Activated CD8-positive, alpha-beta memory T cell treated with anti-CD3 and anti-CD28 coated beads for 4 hours (primary cell): ENCODE measurements at places on chromosomes 4 and X.

- DNase-seq = no peak
Measured at GRCh38 chr4:68180849-68181526, 51.3 kb upstream of the TMPRSS11F start.

DNA sequence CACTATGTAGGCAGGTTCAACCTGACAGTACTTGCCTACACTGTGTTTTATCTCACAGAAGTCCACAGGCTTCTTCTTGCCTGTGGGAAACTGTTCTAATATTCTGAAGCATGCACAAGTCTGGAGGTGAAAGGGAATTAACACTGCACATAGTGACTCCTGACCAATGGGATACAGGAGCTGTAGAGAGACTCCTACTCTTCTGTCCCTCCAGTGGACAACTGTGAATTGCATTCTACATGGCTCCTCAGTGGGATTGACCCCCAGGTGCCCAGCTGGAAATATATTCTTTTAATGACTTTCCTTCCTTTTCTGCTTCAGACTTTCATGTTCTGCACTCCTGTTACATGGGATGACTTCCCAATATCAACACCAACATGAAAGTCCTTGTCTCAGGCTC is 8.2 kb upstream of the YIPF6 start:
- DNase-seq = no peak

- DNase-seq = no peak
Measured at GRCh38 chr4:89788206-89789072, 48.5 kb downstream of the SNCA start.

DNA sequence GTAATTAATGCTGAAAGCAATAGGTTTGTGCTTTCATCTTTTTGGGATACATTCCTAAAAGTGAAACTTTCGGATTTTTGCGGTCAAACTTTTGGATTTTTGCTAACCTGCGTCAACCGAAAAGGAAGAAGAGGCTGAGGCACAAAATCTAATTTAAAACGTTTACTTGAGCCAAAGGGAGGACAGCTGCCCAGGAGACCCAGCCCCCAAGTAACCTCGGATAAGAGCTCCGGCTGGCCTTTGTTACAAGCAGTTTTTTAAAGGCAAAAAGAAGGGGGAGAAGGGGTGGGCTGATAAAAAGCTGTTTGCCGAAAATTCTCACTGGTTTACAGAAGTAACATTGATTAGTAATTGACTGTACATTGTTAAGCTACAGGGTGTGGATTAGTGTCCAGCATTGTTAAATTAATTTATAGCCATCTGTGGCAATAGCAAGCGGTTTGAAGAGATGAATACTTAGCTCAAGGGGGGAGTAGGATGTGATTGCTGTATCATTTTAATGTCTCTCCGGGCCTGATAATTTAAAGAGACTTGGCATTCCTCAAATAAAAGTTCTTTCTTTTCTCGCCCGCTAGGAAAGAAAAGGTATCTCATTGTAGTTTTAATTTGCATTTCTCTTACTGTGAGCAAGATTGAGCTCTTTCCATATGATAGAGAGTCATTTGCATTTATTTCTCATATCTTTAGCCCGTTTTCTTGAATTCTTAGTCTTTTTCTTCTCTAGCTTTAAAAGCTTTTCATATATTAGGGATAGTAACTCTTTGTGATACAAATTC is 59.1 kb upstream of the USP9X start:
- DNase-seq = no peak

DNA sequence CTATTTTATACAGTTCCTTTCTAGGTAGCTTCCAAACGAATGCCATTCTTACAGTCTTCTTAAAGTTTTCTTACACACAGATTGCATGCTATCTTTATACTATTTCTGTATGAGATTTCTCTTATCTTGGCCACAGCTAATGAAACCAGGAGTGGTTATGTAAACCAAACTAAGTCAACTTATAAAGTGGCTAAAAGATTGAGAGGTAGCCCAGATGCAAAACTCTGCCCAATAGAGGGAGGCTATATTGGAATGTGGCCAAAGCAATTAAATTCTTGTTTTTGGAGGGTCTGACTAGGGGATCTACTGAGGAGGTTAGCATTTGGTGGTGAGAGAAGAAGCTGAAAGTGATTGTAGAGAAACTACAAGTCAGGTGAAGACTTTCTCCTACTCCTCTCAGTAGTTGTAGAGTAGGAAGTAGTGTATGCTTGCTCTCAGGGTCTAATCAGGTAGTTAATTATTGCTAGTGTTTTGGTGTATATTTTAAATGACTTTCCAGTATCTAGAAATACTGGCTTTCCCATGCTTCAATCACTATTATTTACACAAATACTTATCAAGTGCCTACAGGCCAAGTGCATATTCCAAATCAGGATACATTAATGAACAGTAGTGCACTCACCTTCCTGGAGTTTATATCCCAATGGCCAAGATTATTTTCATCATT is 104.2 kb upstream of the HPGD start:
- DNase-seq = no peak
